Activated effector memory CD4-positive, alpha-beta T cell treated with anti-CD3 and anti-CD28 coated beads, Interleukin-2, amount 50 U/mL, for 16 hours (primary cell): ENCODE measurements at places on chromosomes 3 and 15.
A peak's percentile ranks its signal among the peaks of the same experiment; 100 is the strongest.

DNA sequence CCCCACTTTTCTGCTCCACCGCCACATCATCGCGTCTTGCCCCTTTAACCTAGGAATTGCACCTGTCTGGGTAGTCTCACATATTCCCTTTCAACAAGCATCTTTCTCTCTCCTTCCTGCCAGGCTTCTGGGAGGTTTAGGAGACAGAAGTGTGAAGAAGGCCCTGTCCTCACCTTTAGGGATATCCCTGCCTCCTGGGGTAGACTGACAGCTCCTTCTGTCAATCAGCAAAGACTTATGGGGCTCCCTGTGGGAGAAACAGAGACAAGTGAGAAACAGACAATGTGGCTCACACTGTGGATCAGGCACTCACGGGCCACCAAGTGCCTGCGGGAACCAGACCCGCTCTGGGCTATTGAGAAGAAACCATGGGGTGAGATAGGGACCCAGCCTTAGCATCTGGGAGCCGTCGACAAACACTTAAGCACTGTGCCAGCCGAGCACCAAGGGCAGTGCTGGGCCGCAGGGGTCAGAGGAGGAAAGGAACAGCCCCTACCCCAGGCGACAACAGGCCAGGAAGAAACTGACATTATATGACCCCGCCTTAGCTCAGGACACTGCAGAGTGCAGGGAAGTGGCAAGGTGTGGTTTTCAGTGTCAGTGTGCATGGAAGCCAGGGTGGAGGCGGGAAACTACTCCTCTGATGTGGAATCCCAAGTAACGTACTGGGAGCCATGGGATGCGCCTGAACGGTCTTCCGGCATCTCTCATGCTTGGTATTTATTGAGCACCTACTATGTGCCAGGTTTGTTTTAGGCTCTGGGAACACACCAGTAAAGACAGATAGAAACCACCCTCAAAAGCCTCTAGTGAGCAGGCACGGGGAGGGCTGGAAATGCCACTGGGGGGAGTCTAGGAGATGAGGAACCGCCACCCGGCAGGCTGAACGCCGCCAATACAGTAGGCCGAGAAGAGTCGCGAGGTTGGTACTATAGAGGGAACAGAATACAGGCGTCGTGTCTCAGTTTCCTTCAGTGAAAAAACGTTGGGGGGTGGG is 1.8 kb downstream of the EFCC1 start:
- DNase-seq, result no peak

DNA sequence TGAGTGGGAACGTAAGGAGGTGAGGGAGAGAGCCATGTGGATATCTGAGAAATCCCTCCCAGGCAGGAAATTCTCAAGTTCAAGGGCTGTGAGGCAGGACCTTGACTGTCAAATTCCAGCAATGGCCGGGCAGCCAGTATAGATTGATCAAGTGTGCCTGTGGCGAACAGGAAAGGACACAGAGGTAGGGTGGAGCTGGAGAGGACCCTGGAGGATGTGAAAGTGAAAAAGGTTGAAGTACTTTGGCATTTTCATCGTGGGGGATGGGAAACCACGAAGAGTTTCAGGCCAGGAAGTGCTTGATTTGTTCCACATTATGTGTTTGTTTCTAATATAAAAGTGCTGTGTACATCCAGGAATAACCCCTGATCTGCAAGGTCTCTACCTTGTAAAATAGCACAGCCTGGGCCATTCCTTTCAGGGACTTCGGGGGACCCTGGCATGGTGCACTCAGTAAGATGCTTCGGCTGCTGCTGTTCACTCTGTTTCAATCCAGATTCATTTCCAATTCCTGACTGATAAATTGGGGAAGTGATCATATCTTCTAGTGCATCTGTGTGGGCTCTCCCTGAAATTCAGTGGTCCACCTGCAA is 156.6 kb downstream of the MCTP2 start:
- no peak for DNase-seq

- DNase-seq, result no peak
Observed at GRCh38 chr3:135218304-135218703, 423.2 kb downstream of the EPHB1 start.

- DNase-seq, result no peak
Observed at GRCh38 chr15:68421798-68422402, 10.1 kb downstream of the ITGA11 start.

GRCh38 chr3:8776406-8776805 is 7.0 kb upstream of the OXTR start:
- DNase-seq, result no peak

DNA sequence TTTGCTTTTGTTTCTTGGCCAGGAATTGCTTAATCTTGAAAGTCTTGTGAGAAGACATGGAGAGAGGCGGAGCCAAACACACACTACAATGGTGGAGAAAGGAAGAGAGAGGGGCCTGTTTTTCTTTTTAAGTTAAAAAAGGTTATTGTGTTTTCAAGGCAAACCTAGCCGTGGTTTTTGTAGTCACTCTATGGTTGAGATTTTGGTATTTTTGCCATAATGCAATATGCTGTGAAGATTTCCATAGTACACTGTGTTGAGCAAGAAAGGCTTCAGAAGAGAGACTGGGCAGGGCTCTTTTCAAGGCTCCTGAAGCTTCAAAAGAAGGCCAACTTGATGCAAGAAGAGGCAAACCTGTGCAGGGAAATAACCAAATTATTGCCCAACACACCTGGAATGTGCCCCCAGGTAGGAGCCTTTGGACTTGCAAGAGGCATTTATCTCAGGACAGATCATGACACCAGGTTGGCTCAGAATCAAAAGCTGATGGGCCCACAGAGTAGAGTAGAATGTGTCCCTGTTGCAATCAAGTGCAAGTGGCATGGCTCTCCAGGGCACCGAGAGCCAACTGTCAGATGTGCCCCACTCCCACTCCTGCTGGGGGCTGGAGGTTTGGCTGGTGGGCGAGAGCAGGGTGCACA is 22.1 kb downstream of the AMOTL2 start:
- DNase-seq, result peak; percentile 46

GRCh38 chr3:51379301-51379700 is 5.8 kb upstream of the MANF start:
- peak; percentile 53 for DNase-seq

DNA sequence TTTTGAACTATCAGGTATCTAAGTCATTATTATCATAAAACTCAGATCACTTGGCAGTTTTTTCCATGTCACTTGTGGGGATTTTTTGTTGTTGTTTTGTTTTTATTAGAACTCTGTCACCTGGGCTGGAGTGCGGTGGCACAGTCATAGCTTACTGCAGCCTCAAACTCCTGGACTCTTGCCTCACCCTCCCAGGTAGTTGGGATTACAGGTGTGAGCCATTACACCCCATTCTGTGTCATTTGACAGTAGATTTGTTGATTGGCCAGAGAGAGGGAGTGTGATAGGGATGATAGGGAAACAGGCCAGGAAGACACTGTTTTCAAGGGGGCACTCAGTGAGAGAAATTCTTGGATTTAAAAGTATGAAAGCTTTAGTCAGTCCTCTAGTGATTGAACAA is 54.7 kb upstream of the SCAANT1 start:
- DNase-seq, result no peak

DNA sequence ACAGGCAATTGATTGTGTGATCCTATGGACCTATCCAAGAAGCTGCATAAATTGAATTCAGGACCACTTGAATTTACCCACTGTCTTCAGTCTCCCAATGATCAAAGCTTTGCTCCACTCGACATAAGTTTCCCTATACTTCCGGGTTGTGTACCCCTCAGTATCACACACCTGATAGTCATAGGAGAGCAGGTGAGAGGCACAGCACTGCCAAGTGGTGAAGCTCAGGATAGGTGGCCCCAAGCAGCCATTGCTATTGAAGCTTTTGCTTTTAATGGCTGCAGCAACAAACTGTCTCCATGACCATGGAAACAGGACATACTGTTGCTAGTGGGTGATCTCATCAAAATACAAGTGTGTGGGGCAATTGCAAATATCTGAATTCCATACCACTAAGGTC is 27.7 kb downstream of the GASK1A start:
- no peak for DNase-seq

GRCh38 chr3:158765518-158766205 is 33.4 kb upstream of the RARRES1 start:
- no peak for DNase-seq

GRCh38 chr3:150673966-150674365 is 29.8 kb downstream of the ERICH6 start:
- DNase-seq, result no peak

- DNase-seq, result no peak
Observed at GRCh38 chr3:89713196-89713595, 605.8 kb downstream of the EPHA3 start.

GRCh38 chr3:106268696-106269095 is 399.9 kb upstream of the CBLB start:
- no peak for DNase-seq

GRCh38 chr3:54670201-54671000 is 257.5 kb downstream of the LRTM1 start:
- no peak for DNase-seq

DNA sequence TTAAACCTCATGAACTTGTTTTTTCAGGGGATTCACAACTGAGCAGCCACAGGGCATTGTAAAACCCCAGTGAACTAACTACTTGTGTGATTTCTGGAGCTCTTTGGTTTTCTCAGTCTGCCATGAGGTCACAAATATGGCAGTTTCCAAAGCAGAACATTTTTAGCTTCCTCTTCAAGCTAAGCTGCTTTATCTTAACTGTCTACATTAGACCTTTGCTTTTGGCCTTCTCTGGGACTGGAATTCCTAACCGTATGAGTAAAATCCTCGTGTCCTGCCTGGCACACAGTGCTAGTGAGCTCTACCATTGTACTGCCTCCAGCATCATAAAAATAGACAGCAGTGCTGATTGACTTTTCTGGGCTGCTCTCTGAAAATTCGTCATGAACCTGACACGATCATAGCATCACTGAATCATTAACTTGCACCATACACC is 22.1 kb downstream of the CDIN1 start:
- DNase-seq, result no peak

DNA sequence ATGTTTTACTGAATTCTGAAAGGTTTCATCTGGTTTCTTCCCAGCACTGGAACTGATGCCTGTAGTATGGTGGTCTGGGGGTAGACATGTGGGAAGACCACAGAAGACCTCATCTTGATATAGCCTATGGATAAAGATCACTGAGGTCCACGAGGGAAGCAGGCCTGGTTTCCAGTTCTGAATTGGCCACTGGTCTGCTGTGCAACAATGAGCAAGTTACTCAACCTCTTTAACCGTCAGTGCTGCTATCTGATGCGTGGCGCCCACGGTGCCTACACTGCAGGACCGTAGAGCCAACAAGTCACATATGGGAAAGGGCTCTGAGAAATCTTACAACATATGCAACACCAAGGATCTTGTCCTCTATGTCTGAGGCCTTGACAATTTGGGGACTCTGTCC is 13.3 kb downstream of the TLE3 start:
- DNase-seq, result no peak
